Activated CD8-positive, alpha-beta memory T cell treated with anti-CD3 and anti-CD28 coated beads for 36 hours (primary cell): ENCODE measurements at places on chromosomes 12 and 14. TPM values are rescaled to one million over a fixed set of nuclear protein-coding genes. Genes with fewer than 3 reads are reported as not detected.

Gene KCNC2
- not detected for total RNA-seq

Gene CEBPE
- 0.19 TPM for total RNA-seq

Gene TRAFD1
- total RNA-seq: 28.5 TPM

Gene XPOT
- total RNA-seq: 174 TPM

Gene RNF34
- 82.8 TPM for total RNA-seq

Gene TSHR
- total RNA-seq: not detected

Gene BEST3
- total RNA-seq: not detected

Gene CLEC12A
- not detected for total RNA-seq

Gene CFAP54
- total RNA-seq: 0.10 TPM

Gene COQ10A
- total RNA-seq: 12.1 TPM

Gene ANO2
- total RNA-seq: not detected

Gene TRIM9
- 1.6 TPM for total RNA-seq

Gene PTMS
- 97.7 TPM for total RNA-seq

Gene ETFBKMT
- total RNA-seq: 1.1 TPM

Gene TXNDC16
- 5.0 TPM for total RNA-seq

Gene SERPINA5
- total RNA-seq: not detected

Gene SLC39A5
- total RNA-seq: 0.78 TPM

Gene ASPG
- not detected for total RNA-seq

Gene NID2
- not detected for total RNA-seq

Gene R3HDM2
- total RNA-seq: 29.7 TPM

Gene UNC79
- total RNA-seq: not detected

Gene SLC7A7
- 0.21 TPM for total RNA-seq

Gene NAV3
- total RNA-seq: not detected

Gene EPYC
- total RNA-seq: not detected

Gene AEBP2
- 67.4 TPM for total RNA-seq

Gene CMTM5
- total RNA-seq: not detected
